Heart left ventricle (tissue), 16 donors: ENCODE measurements at places on chromosomes 11 and 22. TPM values are rescaled to one million over a fixed set of nuclear protein-coding genes. Genes with fewer than 3 reads are reported as not detected.

GRCh38 chr11:111499483-111499882 is 12.7 kb downstream of the BTG4 start:
- no peak for DNase-seq

DNA sequence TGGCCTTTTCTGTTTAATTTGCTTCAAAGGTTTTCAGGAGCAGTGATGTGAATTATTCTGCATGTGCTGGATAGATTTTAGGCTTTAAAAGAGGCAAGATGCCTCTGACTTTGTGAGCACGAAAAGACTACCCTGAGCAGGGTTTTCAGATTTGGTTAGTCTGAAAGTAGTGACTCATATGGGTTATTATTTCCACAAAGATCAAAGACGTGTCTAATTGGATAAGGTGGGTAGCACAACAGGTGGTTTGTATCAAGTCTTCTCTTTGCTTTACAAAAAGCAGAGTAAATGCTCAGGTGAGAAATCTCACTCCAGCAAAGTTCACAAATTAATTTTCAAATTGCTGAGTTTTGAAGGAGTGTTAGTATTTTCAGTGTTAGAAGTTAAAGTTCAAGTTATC is 37.6 kb upstream of the DBX1 start:
- no peak for DNase-seq

DNA sequence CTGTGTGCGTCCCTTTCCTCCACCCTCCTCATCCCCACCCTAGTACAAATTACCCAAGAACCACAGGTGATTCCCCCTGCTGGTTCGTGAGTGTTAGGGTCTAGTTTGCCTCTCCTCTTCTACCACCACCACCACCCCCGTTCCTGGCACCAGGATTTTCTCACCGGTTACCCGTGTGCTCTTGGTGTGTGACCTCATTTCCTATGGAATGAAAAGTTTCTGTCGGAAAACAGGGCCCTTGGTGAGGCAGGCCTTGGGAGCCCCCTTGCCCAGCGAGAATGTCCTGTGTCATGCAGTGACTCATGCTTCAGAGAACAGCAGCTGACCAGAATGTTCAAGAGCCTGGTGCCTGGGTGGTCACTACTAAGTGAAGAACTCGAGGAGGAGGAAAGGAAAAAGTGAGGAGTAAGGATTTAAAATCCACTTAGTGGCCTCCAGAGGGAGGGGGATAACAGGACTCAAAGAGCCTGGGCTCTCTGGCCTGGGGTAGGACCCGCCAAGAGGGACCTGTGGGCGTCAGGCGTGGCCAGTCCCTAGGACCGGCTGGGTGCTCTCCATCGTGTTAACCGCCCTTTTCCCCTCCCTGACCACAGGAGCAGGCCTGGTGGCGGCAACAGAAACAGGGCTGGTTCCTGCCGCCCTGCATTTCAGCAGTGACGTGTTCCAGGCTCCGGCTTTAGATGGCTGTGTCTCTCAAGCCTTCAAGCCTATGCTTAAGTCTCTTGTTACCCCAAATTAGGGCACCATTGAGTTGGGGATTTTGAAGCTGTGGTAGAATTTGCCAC is 30.2 kb downstream of the C22orf31 start:
- DNase-seq: peak; percentile 53

- DNase-seq: no peak
Observed at GRCh38 chr11:123460012-123460700, 30.1 kb downstream of the GRAMD1B start.

DNA sequence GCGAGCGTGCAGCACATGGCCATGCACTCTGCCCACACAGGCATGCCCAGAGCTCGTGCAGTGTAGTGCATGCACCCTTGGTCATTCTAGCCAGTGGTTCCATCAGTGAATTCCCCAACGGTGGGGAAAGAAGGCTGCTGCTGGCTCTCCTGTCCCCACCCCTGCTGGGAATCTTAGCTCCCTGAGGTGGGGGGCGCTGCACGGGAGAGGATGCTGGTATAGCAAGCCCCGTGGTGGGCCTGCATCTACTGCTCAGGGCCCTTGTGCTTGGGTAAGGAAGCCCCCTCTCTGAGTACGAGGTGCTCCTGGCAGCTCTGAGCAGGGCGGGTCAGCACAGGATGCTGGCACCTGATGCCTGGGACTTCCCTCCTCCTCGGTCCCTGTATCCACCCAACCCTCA is 18.5 kb upstream of the BAIAP2L2 start:
- DNase-seq: no peak

DNA sequence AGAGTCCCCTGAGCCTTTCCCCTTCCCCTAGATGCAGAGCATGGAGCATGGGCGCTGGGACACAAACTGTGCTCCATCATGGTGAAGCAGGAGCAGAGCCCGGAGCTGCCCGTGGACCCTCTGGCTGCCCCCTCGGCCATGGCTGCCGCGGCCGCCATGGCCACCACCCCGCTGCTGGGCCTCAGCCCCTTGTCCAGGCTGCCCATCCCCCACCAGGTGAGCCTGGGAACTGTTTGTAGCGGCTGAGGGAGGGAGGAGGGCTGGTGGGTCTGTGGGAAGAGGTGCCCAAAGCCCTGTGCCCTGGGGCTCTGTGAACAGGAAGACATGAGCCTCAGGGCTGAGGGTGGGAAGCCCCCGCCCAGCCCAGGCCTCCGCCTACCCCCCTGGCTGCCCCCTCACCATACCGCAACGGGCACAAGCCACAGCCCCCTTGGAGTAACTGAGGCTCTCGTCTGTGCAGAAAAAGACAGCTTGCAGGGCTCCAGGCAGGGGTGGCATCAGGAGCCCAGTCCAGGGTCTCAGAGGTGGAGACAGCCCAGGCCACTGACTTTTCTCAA is 30.4 kb downstream of the CREB3L1 start:
- DNase-seq: no peak

- no peak for DNase-seq
Observed at GRCh38 chr11:133180201-133180600, 352.1 kb downstream of the OPCML start.

GRCh38 chr11:115626414-115626813 is 122.2 kb upstream of the CADM1 start:
- no peak for DNase-seq

DNA sequence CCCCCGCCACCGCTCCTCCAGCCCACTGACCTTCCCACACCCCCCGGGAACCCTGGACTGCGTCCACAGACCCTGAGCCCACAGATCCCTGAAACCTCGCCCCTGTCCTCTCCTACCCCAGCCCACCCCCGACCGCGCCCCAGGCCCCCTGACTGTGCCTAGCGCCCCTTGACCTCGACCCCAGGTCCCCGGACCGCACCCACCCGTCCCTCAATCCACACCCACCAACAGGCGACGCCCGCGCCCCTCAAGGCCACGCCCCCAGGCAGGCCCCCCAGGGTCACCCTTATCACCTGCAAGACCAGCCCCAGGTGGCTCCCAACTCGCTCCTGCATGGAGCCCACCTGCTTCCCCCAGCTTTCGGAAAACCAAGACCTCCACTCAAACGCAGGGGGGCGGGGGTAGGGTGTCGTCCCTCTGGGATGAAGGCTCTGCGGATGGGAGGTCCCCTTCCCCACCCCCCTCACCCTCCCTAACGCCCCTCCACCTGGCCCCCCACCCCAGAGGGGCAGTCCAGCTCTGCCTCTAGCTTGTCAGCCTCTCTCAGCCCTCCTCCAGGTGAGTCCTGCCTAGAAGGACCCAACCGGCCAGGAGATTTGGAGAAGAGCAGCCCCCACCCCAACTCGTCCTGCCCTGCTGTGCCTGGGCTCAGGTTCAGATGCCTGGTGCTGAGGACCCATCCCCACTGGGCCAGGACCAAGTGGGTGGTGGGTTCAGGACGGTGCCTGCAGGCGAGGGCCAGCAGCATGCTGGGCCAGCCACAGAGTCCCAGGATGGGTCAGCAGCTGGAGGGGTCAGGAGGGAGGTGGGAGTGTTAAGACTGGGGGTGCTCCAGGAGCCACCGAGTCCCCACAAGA is 3.1 kb upstream of the IL17REL start:
- DNase-seq: no peak

DNA sequence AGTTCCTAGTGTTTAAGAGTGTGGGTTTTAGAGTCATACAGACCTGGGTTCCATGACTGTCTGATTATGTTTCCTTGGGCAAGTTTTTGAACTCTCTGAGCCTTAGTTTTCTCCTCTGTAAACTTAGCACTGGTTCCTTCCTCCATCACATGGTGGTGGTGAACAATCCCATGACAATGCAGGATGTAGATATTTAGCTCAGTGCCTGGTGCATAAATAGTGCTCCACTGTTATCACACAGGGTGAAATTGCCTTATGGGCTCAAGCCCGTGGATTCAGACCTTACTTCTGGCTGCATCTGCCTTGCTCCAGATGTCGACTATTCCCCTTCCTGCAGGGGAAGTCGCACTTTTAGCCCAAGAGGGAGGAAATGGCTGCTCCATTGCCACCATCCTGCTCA is 62.7 kb downstream of the LDLRAD3 start:
- no peak for DNase-seq

DNA sequence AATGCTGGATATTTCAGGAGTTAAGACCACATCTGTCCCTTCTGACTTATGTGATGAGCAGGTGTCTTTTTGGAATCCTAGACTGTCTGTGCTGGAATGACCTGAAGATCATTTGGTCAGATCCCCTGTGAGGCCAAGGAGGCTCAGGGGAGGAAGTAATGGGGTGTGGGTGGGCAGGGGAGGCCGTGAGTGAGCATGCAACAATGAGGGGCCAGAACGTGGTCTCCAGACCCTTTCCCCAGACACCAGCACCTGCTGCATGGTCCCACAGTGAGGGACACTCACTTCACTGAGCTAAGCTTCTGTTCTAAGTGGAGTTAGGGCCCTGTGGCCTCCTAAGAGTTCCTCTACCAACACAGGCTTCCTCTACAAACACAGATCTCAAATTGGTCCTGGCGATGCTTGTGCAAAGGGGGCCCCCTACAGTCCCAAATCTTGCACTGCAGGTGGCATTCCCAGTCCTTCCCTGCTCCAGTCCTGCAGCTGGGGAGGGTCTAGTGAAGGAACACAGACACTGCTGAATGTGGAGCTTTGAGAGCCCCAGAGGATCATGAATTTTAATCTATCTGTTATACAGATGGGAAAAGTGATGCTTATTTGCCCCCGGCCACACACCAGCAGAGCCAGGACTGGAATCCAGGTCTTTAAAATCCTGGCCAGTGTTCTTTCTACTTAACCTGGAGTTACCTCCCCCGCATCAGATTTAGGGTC is 7.4 kb downstream of the USP2 start:
- DNase-seq: peak; percentile 64

DNA sequence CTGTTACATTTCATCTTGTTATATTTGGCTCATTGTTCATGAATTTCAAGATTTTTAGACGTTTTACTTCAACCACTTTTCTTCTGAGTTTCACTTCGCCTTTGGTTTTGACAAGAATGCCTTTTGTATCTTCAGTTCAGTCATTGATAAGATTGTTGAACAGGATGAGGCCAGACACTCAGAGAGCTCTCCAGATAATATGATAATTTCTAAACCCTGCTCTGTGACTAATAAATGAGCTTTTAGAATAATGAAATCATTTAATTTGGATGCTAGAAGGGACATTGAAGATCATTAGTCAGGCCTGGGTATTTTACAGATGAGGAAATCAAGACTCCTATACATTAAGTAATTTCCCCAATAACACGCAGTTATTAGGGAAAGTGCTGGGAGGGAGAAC is 37.2 kb upstream of the GRAMD1B start:
- no peak for DNase-seq

PIK3IP1 gene
- 4.0 TPM for polyA plus RNA-seq

TMPRSS6 gene
- not detected for polyA plus RNA-seq

COA4 gene
- polyA plus RNA-seq: 136 TPM

CACNA1I gene
- polyA plus RNA-seq: 0.01 TPM

OR4A16 gene
- not detected for polyA plus RNA-seq

HPX gene
- 0.46 TPM for polyA plus RNA-seq

PNPLA5 gene
- polyA plus RNA-seq: not detected

FOXR1 gene
- polyA plus RNA-seq: not detected
